Progenitor cell of endocrine pancreas (in vitro differentiated cells): ENCODE measurements at places on chromosomes 5 and 9.

- peak; percentile 73 for DNase-seq
These were observed at the start of gene QSOX2 for GRCh38 chr9:136245219-136246150. TSS of gene QSOX2 (minus strand) at chr9:136245812. CDS start at chr9:136245803, 9 bp downstream.

DNA sequence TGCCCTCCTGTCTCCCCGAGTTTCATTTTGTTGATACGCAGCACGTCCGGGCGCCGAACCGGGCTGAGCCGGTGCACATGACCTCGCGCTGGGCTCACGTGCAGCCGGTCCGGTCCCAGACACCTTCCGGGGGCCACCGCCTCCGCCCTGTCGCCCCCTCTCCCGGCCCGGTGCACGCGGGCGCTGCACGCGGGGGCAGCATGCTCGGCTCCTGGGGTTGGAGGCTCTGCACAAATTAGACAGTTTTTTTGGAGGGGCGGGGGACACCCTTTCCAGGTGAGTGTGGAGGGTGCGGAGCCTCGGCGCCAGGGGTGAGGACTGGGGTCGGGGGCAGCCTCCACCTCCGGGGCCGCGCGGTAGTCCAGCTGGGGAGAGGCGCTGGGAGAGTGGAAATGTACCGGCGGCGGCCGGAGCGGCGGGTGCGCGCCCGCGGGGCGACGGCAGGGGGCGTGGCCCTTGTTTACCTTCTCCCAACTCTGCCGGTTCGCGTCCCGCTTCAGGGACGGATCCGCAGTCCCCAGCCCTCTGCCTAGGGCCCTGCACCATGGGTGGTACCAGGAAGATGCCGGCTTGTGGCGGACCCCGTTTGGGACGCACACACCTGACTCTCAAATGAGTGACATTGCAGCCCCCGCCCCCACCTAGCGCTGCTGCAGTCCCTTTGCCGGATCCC lies 1.1 kb downstream of the JADE2 start:
- peak; percentile 46 for DNase-seq

- DNase-seq: no peak
These were observed 140.2 kb downstream of the PAX5 start for GRCh38 chr9:36893911-36894310.

GRCh38 chr5:93192683-93193082 lies 388.3 kb downstream of the NR2F1-AS1 start:
- no peak for DNase-seq

GRCh38 chr5:172868436-172868923 lies 34.4 kb downstream of the ERGIC1 start:
- no peak for DNase-seq

DNA sequence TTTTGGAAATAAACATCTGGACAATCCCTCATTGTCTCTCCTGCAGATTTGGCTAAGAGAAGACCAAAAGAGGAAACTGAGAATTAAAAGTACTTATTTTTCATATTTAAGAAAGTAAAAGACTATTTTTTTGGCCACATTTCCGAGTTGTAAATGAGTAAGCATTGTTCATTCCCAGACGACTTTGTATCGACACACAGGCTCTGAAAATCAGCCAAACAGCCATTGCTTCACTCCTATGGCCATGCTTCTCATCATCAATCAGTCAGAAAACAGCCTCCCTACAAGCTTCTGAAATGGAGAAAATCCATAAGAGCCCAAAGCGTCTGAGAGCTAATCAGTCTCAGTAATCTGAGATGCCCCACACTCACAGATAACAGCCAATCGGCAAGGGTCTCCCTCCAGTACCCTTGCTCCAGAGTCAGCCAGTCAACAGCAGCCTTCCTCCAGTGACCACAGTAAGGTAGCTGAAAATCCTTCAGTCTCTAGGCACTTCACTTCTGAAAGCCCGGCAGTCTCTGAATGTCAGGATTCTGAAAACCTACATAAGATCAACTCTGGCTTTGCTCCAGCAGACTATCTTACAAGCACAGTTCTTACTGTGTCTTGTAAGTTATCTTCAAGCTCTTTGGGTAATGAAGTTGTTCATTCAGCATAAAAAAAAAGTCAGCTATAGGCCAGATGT lies 30.9 kb downstream of the CDO1 start:
- no peak for DNase-seq

GRCh38 chr5:149803641-149804468 lies 73.7 kb downstream of the PPARGC1B start:
- DNase-seq: no peak

DNA sequence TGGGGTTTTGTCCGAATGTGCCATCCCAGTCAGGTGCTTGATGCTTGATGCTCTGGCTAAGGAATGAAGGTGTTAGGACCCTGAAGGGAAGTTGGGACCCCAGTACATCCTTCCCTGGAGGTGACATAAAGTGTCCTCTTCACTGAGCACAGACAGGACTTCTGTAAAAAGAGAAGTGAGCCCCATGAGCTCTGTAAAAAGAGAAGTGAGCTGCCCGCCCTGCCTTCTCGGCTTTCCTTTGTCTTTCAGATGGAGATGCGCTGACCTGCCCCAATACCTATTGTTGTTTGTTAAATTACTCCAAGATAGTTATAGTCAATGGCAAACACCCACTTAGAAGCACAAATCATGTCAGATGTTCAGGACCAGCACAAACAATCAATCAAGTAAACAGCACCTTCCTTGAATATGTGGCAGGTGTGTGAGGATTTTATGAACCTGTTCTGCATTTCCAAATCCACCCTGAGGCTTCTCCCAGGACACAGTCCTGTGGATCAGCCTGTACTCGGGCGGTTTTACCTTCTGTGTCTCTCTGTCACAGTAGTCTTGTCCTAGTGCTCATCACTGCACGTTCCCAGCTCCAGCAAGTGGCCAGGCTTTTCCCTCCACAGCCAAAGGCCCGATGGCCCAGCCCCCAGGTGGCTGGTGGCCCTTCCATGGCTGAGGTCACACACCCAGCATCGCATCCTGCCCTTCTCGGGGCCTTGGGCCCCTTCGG lies 191.4 kb downstream of the MTRR start:
- no peak for DNase-seq

DNA sequence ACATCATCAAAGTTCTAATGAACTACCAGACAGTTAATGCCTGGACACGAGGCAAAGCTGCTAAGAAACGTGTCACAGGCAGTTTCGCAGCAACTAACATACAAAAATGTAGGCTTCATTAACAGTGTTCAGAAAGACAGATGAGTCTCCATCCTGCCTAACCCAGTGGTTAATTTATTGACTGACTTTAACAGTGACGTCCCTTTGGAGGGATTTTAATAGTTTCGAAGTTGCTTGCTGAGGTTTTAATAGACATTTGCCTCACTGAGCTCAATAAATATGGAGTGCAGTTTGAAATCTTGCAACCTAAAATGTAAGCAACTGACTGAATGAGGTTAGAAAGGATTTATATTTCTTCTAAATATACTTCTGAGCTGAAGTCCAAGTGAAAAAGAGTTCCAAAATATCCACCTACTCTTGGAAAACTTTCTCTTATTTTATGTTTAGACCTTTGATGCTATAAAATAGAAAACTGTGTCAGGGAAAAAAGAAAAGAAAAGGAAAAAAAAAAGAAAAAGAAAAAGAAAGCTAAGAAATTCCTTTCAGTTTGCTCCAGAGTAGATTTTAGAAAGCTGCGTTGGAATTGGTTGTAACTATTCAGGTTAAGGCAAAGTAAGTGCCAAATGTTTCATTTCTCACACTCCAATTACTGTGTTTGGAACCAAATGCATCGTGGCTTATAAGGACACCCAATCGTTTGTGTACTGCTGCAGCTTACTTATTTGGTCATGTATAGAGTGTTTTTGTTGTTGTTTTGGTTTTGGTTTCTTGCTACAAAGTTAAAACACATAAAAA lies 2016.6 kb downstream of the MAT2B start:
- DNase-seq: no peak

- peak; percentile 32 for DNase-seq
These were observed 591 bp downstream of the ABCA1 start for GRCh38 chr9:104927216-104927911.

- no peak for DNase-seq
These were observed 64.4 kb downstream of the UGCG start for GRCh38 chr9:111961009-111961408.

- no peak for DNase-seq
These were observed 548.6 kb upstream of the TLE4 start for GRCh38 chr9:79023134-79023580.

DNA sequence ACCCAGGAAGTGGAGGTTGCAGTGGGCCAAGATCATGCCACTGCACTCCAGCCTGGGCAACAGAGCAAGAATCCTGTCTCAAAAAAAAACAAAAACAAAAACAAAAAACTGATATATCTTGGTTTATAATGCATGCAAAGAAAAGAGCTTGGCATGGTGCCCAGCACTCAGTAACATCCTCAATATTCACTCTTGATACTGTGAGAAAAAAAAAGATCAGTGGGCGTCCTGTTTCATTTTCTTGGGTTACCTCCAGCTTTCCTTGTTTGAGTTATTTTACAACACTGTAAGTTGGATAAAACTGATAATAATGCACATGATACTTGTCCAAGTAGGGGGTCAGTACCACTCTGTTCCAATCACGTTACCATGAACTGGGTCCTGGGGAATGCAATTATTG lies 7.8 kb downstream of the PHYHD1 start:
- no peak for DNase-seq

DNA sequence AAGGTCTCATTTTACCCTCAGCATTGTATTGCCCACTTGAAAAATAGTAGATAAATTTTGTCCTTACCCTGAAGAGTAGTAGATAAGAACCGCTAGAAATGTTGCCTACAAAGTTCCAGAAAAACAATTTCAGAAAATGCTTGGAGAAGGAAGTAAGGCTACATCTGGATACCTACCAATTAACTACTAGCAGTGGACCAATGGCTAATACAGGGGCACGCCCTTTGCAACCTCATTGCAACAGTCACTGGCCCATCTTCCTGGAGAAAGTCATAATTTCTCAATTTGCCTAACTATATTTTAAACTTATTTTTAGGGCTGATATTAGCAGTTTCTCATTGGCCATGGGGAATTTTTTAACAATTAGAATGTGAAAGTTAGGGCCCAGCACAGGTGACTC lies 326.7 kb upstream of the RFX3 start:
- no peak for DNase-seq

DNA sequence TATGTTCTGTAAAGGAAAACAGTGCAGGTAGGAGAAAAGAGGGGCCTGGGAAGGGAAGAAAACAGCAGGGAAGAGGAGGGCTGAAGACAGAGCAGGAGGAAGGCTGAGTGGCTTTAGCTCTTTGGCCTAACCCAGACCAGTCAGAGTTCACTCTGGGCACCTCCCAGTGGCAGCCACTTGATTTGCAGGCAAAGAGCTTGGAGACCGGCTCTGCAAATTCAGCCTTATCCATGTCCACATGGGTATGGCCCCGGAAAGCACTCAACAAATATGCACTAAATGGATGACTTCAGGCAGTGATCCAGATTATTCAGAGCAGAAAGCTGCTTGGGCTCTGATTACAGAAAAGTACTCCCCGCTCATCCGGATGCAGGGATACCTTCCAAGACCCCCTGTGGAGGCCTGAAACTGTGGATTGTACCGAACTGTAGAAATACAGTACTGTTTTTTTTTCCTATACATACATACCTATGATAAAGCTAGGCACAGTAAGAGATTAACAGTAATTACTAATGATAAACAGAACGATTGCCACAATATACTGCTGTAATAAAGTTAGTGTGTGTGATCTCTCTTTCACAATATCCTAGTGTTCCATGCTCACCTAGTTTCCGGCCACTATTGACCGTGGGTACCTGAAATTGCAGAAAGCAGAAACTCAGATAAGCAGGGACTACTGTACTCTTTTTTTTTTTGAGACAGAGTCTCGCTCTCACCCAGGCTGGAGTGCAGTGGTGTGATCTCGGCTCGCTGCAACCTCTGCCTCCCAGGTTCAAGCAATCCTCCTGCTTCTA lies 4.6 kb upstream of the RNU6ATAC start:
- no peak for DNase-seq

- DNase-seq: no peak
These were observed 25.4 kb upstream of the TGFBR1 start for GRCh38 chr9:99079542-99079941.

DNA sequence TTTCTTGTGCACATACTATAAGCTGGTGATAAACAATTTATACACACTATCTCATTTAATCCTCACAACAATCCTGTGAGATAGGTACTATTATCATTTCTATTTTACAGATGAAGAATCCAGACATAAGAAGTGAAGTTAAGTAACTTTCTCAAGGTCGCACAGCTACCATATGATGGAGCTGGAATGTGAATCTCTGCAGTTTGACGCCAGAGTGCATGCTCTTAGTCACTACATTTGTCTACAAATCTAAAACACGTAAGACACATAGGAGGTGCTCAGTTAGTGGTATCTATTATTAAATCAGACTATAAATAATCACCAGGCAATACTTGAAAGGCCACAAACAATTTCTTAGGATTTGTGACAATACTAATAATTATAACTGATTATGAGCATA lies 45.0 kb upstream of the CDKN2B start:
- DNase-seq: no peak

- no peak for DNase-seq
These were observed 3.4 kb downstream of the TNC start for GRCh38 chr9:115114546-115114945.

- DNase-seq: no peak
These were observed 341.3 kb downstream of the RASEF start for GRCh38 chr9:82721593-82721992.

DNA sequence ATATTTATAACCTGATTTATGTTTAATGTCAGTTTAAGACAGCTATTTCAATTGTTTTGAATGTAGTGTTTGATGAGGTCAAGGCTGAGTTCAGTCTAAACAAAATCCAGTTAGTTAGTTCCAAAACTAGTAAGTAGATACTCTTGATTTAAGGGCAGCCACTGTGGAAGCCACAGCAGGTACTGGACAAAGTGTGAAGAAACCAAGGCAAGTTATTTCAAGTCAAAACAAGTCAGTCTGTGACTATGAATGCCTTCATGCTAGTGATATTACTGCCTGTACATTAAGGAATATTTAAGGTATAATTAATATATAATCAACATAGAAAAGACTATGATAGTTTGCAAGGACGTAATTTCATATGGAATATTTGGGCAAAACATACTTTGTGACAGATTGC lies 362.3 kb downstream of the DMRTA1 start:
- no peak for DNase-seq

DNA sequence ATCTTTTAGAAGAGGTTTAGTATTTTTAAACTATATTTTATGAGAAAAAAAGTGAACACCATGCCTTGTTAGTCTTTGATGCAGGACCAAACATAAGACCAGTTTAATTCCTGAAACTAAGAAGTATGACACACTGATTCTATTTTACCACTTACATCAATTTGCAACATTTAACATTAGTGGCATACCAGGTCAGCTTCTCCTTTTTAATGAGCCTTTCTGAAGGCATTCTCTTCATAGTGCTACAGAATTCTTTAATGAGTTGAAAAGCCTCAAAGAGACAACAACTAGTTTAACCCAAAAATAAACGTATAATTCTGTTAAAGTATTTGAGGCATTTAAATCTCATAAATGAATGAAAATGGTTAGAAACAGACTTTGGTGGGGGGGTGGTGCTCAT lies 28.2 kb downstream of the ARSB start:
- DNase-seq: no peak

- no peak for DNase-seq
These were observed 27.3 kb upstream of the CEP72 start for GRCh38 chr5:584846-585245.

- DNase-seq: no peak
These were observed 69.3 kb downstream of the ISOC1 start for GRCh38 chr5:129163810-129164378.

- no peak for DNase-seq
These were observed 2.2 kb downstream of the CDH12 start for GRCh38 chr5:22850981-22851380.

GRCh38 chr5:150710165-150710564 lies 9.3 kb upstream of the RBM22 start:
- no peak for DNase-seq

- DNase-seq: no peak
These were observed 26.2 kb downstream of the IRF1 start for GRCh38 chr5:132464156-132464939.
